Heart right ventricle (tissue), 16 donors: ENCODE measurements at places on chromosomes 4 and X. TPM values are rescaled to one million over a fixed set of nuclear protein-coding genes. Genes with fewer than 3 reads are reported as not detected.

The KLB gene
- total RNA-seq: 0.27 TPM

DNA sequence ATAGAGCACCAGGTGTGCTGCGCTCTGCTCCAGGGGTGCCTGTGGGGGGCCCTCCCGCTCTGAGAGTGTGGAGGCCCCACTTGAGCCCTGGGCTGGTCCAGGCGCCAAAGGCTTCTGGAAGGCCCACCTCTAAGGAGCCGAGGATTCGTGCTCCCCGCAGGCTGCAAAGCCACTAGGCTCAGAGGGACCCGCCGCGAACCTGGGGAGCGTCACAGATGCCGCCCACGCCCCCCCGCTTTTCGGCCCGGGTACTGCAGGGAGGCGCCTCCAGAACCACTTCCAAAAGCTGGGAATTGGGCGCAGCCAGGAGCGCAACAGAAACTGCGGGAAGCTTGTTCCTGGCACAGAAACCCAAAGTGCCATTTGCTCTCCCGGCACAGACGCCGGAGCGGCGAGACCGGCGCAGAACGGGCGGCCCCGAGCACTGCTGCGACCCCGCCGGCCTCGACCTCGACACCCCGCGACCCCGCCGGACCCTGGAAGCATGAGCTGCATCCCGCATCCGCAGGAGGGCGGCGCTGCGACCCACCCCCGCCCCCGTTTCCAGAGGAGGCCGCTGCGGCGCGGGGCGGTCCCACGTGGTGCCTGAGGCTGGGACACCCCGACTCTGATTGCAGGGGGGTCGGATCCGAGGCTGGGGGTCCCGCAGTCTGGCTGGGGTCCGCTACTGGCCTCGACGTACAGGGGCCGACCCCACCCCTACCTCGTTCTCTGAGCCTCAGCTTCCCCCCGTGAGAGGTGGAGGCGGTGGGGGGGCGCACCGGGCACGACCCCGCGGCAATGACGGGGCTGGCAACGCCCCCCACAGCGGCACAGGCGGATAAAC is 30.8 kb downstream of the CPLX1 start:
- no peaks in the 10 kb centered on the region for H3K36me3 ChIP-seq
- H3K4me1 ChIP-seq: peaks cover 20% of the 10 kb centered on the region

DNA sequence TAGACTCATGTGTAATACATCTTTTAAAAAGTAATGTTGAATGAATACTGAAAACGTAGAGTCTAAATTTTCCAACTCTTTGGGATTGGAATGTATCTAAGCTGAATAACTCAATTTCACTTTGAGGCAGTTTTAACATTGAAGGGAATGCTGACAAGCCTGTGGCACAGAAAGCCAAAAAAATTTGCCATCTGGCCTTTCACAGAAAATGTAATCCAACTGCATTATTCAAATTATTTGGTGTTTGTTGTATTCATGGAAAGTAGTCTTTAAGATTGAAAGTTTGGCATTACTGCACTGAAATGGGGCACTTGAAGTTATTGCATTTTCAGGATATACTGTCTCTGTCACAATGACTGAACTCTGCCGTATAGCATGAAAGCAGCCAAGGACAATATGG is 186.9 kb downstream of the FRMPD4 start:
- no peaks in the 10 kb centered on the region for H3K4me1 ChIP-seq
- H3K27ac ChIP-seq: no peak overlapping the region
- H3K27me3 ChIP-seq: no peaks in the 10 kb centered on the region
- H3K4me3 ChIP-seq: no peak overlapping the region
- no peaks in the 10 kb centered on the region for H3K36me3 ChIP-seq

- no peaks in the 10 kb centered on the region for H3K27me3 ChIP-seq
- H3K4me1 ChIP-seq: no peaks in the 10 kb centered on the region
- DNase-seq: no peak
- no peak overlapping the region for H3K27ac ChIP-seq
These were observed 15.4 kb downstream of the TSPAN5 start for GRCh38 chr4:98642991-98643426.

- H3K27me3 ChIP-seq: no peaks in the 10 kb centered on the region
- no peak overlapping the region for H3K27ac ChIP-seq
- no peak for DNase-seq
- H3K4me3 ChIP-seq: no peak overlapping the region
- no peaks in the 10 kb centered on the region for H3K36me3 ChIP-seq
These were observed 24.1 kb downstream of the NAT8L start for GRCh38 chr4:2083116-2083825.

- no peaks in the 10 kb centered on the region for H3K36me3 ChIP-seq
- H3K27me3 ChIP-seq: no peaks in the 10 kb centered on the region
- H3K4me1 ChIP-seq: no peaks in the 10 kb centered on the region
- DNase-seq: no peak
- no peak overlapping the region for H3K4me3 ChIP-seq
These were observed 141.9 kb upstream of the STK26 start for GRCh38 chrX:131881194-131881593.

DNA sequence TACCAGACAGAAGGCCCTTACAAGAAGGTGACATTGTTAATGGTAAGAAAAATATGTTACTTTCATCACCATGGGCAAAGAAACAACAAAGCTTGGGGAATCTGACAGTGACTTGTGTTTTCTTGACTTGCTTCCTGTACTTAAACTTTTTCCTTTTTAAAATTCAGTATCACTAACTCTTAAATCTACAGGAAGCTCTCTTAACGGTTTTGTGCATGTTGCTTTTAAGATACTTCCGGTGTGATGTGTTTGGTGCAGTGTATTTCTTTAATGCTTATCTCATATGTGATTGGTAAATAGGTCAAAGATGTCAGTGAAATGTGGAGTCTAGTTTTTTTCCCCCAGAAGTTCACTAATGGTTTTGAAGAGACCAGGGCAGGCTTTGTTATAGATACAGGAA is 45.2 kb downstream of the ADH5 start:
- H3K27ac ChIP-seq: no peak overlapping the region
- H3K36me3 ChIP-seq: no peaks in the 10 kb centered on the region
- no peak for DNase-seq
- H3K4me3 ChIP-seq: no peak overlapping the region
- no peaks in the 10 kb centered on the region for H3K4me1 ChIP-seq

- H3K4me1 ChIP-seq: no peaks in the 10 kb centered on the region
- H3K4me3 ChIP-seq: no peak overlapping the region
- no peaks in the 10 kb centered on the region for H3K27me3 ChIP-seq
- no peaks in the 10 kb centered on the region for H3K36me3 ChIP-seq
- DNase-seq: no peak
These were observed 42.9 kb upstream of the TMPRSS11B start for GRCh38 chr4:68288393-68288740.

DNA sequence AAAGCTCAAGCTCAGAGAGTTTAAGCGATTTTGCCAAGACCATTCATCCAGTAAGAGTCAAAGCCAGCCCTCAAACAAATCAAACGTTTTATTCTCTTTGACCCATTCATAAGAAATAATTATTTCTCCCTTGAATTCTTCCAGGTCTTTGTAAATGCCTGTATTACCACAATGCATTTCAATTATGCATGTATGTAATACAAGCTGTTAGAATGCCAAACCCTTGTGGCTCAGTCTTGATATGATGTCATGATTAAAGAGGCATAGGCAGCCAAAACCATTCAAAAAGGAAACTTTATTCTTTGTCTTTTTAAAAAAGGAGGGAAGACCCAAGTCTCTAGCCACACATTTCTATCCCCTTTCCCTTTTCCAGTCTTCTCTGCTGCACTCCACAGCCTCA is 56.5 kb upstream of the PGM2 start:
- no peak overlapping the region for H3K4me3 ChIP-seq
- H3K27me3 ChIP-seq: no peaks in the 10 kb centered on the region
- no peak for DNase-seq
- peaks cover 19% of the 10 kb centered on the region for H3K4me1 ChIP-seq
- H3K36me3 ChIP-seq: no peaks in the 10 kb centered on the region
